Hematopoietic multipotent progenitor cell treated with erythropoietin and hydrocortisone succinate and interleukin-3 and kit ligand, for 17 days (in vitro differentiated cells): ENCODE measurements at places on chromosomes 2 and 18.

GRCh38 chr2:241813644-241814392 lies 4.8 kb downstream of the NEU4 start:
- DNase-seq = no peak

GRCh38 chr2:233643128-233643527 lies 6.9 kb downstream of the UGT1A10 start:
- no peak for DNase-seq

DNA sequence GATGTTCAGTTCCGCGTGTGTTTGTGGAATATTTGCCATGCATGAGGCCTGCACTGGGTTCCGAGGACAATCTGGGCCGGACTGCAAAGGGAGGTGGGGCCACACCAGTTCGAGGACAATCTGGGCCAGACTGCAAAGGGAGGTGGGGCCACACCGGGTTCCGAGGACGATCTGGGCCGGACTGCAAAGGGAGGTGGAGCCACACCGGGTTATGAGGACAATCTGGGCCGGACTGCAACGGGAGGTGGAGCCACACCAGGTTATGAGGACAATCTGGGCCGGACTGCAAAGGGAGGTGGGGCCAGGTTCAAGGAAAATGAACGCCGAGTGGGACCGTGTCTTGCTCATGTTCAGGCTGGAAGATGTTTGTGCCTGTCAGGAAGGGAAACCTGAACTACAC lies 97.8 kb upstream of the HDAC4 start:
- DNase-seq = no peak

GRCh38 chr2:53087874-53088461 lies 679.6 kb upstream of the CHAC2 start:
- DNase-seq = no peak

DNA sequence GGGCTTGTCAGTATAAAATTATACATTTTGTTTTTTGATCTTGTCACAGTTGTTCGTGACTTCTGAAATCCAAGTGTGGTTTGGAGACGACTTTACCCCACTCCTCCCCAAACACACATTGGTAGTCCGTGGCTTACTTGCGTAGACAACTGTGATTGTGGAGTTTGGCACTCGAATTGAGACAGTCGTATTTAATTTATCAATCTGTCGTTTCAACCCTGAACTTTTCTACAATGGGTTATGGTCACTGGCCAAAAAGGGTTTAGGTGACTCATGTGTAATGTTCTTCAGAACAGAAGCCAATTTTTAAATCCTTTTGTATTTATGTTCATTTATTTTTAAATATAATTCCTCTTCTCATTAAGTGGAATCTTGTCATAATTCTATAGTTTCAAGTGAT lies 129.9 kb downstream of the SPTBN1 start:
- no peak for DNase-seq

DNA sequence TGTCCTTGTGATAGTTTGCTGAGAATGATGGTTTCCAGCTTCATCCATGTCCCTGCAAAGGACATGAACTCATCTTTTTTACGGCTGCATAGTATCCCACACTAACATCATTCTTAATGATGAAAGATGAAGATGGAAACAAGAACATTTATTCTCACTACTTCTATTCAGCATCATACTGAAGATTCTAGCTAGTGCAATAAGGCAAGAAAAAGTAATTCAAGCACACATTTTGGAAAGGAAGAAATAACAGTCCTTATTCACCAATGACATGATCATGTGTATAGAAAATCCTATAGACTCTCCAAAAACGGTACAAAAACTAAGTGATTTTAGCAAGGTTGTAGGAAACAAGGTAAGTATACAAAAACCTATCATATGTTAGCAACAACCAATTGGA lies 37.2 kb downstream of the RELCH start:
- no peak for DNase-seq

- no peak for DNase-seq
Observed at GRCh38 chr2:109368798-109369197, 239.8 kb downstream of the SH3RF3 start.

- DNase-seq = no peak
Observed at GRCh38 chr2:48283586-48284269, 246.2 kb upstream of the STON1 start.
